ENCODE measurements at places on chromosomes 11 and 22.
A peak's percentile ranks its signal among the peaks of the same experiment; 100 is the strongest.

- no peak for DNase-seq
Observed at GRCh38 chr22:38724926-38725571, 19.3 kb downstream of the GTPBP1 start.

- no peak for DNase-seq
Observed at GRCh38 chr11:45646275-45646927, 19.0 kb downstream of the CHST1 start.

DNA sequence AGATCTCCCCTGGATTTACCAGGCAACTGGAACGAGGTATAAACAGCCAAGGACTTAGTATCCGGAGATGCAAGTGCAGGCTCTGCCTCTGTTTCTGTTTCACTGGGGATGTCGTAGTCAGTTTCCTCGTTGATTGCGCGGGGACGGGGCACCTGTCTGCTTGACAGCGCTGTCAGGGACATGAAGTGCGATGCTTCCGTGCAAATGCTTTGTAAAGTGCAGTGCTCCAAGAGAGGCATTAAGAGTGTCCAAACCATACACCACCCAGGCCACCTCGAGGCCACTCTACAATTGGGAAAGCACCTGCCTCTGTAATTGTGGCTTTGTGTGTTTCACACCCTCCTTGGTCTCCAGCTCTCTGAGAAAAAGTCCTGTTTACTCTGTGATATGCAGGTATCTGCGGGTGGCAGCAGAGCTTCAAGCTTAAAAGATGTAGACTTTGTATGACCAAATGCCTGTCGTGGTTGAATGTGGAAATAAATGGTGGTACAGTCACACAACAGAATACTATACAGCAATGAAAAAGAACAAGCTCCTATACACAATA lies 18.6 kb upstream of the CD5 start:
- DNase-seq = peak; percentile 9

GRCh38 chr11:105611572-105612441 lies 1.9 kb downstream of the GRIA4 start:
- DNase-seq = no peak

- DNase-seq = no peak
Observed at GRCh38 chr11:131653260-131653659, 282.8 kb downstream of the NTM start.

DNA sequence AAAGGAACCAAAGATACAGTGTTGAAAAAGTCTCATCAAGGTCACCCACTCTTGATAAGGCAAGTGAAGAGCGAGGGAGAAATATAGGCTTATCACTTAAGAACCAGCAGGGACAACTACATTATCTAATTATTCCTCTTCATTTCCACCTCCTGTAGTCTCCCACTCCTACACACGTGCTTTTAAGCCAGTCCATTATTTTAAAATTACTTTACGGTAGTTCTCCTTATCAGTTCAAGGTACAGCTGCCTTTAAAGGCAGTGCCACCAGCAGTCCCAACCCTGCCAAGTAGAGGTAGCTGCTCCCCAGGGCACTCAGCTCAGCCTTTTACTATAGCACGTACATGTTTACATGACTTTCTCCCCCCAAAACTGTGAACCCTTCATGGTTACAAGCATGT lies 161.5 kb upstream of the BLID start:
- DNase-seq = no peak

DNA sequence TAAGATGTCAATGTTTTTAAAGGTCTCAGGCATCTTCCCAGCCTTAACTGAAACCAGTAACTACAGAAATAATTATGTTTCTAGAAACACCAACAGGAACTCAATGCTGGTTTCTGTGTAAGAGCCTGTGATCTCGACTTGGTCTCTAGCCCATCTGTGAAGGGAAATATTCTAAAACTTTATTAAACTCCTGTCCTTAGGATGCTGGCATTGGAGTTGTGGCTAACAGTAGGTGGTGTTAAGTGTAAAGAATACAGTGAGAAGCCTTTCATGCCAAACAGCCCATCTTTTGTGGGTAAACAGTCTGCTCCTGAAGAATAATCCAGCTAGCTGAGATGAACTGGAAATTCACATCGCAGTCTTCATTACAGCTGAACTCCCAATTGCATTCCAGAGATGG lies 133.2 kb downstream of the ADAMTS15 start:
- no peak for DNase-seq

- no peak for DNase-seq
Observed at GRCh38 chr22:48415520-48415919, 1412.2 kb downstream of the BRD1 start.

Data from DMS79 (cell line).